ENCODE measurements at places on chromosomes 1 and 21. TPM values are rescaled to one million over a fixed set of nuclear protein-coding genes. Genes with fewer than 3 reads are reported as not detected.

Gene OLIG1
- 0.38 TPM for total RNA-seq

Gene FCRL4
- total RNA-seq, result not detected

Gene GPR25
- not detected for total RNA-seq

Gene BLACAT1
- total RNA-seq, result 8.4 TPM

Gene NFASC
- 30.6 TPM for total RNA-seq

Gene TRNP1
- 20.7 TPM for total RNA-seq

Gene ROR1
- 19.8 TPM for total RNA-seq

Gene FAM110D
- total RNA-seq, result 0.60 TPM

Gene NPR1
- 6.8 TPM for total RNA-seq

Gene SGIP1
- total RNA-seq, result 108 TPM

Gene FALEC
- total RNA-seq, result not detected

Gene OR6N2
- total RNA-seq, result not detected

Gene SEMA6C
- 42.6 TPM for total RNA-seq

Gene COL8A2
- 65.4 TPM for total RNA-seq

Gene ALX3
- 2.5 TPM for total RNA-seq

Gene FAM151A
- total RNA-seq, result not detected

Gene OR2L2
- 0.88 TPM for total RNA-seq

Gene PRKACB
- total RNA-seq, result 142 TPM

Measured in camera-type eye (tissue), 1 donor.